Activated effector memory CD4-positive, alpha-beta T cell treated with anti-CD3 and anti-CD28 coated beads, Interleukin-2, amount 50 U/mL, for 16 hours (primary cell): ENCODE measurements at places on chromosomes 11 and 22.

GRCh38 chr11:45603946-45604682 lies 61.3 kb downstream of the CHST1 start:
- no peak for DNase-seq

GRCh38 chr22:42470366-42471082 lies 38.3 kb upstream of the NFAM1 start:
- no peak for DNase-seq

- DNase-seq = no peak
Observed at GRCh38 chr11:104588970-104589369, 309.3 kb downstream of the CASP12 start.

GRCh38 chr11:61254403-61255025 lies 13.5 kb downstream of the PGA5 start:
- DNase-seq = peak; percentile 82

GRCh38 chr11:67415501-67416304 lies at the start of gene CARNS1:
Gene CARNS1 (plus strand): TSS chr11:67415678. CDS start chr11:67416200, 522 bp downstream.
- no peak for DNase-seq
